ENCODE measurements at places on chromosomes 2 and 18.

DNA sequence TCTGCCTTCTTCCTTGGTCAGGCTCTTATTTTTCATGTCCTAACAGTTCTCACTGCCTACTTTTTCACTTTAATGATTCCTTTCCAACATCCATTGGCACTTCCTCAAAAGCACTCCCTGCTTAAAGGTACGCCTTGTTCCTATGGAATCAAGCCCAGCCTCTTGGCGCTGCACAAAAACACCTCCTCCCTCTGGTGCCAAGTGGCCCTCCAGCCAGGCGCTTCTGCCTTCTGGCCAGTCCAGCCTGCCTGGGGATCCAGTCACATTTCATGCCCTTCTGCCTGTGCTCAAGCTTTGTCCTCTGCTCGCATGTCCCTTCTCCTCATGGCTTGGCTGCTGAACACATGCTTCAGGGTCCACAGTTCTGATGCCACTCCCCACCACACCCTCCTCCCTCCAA is 6.3 kb downstream of the TPRKB start:
- no peak for DNase-seq

GRCh38 chr2:240353086-240353798 is 82.2 kb upstream of the GPC1 start:
- no peak for DNase-seq

DNA sequence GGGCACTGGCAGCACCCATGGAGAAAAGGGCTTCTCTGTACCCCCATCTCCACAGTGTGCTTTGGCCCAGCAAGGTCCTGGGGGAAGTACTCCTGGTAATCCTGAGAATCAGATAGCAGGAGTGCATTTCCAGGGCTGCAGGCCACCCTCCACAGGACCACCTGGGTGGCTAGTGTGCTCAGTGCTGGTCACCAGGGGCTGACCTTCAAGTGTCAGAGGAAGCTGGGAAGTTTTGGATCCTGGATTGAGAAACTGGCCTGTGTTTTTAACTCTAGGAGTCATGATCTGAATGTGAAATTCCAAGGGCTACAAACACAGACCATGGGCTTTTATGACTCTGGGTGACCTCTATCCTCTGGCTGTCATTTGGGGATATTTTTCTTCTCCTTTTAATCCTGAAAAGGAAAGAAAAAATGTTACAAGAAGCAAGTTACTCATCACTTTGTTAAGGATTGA is 9.3 kb downstream of the RHOB start:
- DNase-seq: no peak

- no peak for DNase-seq
Measured at GRCh38 chr2:120986898-120987650, 251.4 kb downstream of the GLI2 start.

DNA sequence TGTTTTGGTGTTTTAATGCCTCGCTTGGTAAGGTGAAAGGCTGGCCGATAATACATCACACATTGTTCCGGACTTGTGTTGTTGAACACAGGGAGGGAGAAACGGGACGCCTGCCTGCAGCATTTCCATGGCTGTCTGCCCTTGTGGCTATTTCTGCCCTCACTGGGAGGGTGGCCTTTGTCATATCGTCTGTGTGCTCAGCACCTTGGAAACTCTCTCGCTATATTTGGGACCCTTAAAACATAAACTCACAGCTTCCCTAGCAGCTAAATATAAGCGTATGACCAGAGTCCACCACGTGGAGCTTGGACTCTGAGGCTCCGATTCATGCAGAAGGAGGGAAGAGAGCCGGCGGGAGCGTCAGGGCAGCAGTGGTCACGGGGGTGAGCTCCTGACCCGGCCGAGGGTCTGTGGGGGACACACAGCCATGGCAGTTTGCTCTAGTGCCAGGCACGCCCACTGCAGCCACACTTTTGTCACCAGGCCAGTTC is 111.7 kb downstream of the SH3BP4 start:
- no peak for DNase-seq

DNA sequence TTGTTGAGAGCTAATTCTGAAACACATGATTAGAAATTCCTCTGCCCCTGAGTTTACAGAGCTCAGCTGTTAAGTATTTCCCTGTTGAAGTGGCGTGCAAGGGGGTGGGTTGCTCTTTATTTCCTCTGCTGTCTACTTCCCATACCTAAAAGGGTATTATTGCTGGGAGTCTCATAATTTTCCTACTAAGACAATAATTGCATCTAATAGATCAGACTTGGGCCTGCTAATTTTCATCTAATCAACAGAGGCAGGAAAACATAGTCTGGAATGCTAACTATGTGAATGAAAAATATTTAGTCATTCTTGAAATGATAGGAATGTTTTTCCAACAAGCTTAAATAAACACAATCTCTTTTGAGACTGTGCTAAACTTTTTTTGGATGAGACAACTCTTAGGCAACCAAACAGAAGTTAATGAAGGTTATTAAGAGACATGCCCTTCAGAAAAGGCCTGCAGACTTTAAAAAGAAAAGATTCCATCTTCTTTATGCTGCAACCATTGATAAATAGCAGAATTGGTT is 111.4 kb downstream of the FEZ2 start:
- DNase-seq: no peak

DNA sequence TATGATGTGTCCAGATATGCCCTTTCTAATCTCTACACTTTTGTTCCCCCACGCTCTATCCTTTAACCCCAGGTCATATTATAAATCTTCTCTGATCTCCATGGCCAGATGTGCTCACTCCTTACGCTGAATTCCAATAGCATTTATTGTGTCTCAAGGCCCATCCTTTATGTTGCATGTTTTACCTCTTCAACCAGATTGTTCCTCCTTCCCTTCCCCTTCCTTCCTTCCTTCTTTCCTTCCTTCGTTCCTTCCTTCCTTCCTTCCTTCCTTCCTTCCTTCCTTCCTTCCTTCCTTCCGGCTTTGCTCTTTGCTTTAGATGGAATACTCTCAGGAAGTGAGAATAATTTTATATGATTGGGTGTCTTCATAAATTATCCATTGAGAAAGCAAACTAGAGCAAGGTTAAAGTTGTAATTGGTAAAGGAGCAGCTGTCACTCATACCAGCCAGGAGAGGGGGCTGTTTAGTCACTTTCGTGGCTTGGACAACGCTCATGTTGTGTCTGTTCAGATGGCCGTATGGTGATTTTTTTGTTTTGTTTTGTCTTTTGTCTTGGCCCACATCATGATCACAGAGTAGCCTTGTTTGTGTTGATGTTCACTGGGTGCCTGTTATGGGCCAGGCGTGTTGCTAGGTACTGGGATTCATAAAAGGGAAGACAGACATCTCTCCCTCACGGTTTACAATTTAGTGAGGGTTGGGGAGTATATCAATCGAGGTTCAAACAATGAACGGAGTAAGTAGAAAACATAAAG is 68.0 kb downstream of the DAW1 start:
- DNase-seq: peak; percentile 3

DNA sequence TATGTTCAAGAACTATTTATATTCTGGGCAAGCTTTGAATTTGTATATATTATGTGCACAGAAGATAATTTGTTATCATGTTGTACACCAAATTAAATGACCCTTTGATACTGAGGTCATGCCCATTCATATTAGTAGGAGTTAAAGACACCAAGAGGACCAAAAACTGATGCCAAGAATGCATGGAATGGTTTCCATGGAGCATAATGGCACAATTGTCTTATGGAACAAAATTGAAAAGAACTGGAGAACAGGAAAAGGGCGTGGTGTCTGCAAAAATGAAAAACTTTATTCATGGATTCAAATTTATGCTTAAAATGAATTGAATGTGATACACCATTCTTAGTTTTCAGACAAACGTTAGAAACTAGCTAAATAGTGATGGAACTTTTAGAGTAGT is 24.1 kb upstream of the RBMS1 start:
- DNase-seq: no peak

GRCh38 chr2:177430411-177430810 is 37.8 kb downstream of the AGPS start:
- DNase-seq: no peak

DNA sequence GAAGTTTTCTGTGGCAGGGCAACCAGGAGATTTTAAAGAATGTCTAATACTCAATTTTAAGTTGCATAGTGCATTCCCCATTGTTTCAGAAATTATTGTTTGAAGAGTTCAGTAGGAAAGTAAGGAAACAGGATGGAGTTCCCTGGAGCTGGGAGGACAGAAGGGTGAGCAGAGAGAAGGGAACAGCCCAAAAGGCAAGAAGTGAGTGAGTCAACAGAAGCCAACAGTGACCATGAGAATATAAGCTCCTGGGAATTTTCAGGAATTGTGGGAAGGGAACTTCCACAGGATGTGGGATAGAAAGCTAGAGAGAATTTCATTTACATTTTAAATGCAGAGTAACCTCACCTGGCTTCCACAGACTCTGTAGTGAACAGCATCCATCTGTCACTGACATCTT is 268.1 kb upstream of the ATP5MC3 start:
- no peak for DNase-seq

DNA sequence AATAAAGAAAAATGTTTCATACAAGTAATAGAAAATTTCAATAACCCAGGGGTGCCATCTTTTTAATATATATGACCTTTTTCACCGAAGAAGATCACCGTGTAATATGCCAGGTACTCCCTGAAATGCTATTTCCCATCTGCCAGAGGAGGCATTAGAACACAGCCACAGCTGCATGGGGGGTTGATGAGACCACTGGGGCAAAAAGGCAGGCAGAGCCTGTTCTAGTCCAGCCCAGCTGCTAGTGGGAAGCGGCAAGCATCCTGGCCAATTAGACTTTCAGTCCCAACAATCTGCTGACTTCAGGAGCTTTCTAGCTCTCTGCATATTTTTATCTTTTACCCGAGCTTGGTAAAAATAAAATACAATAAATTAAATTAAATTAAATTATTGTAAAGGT is 362.6 kb downstream of the RIT2 start:
- DNase-seq: no peak

GRCh38 chr2:15936277-15937104 is 3.9 kb upstream of the MYCN start:
- DNase-seq: no peak

- peak; percentile 4 for DNase-seq
Measured at GRCh38 chr2:158191076-158191895, 89.6 kb downstream of the UPP2 start.

GRCh38 chr2:2507417-2507997 is 176.4 kb upstream of the MYT1L start:
- DNase-seq: no peak

- peak; percentile 35 for DNase-seq
Measured at GRCh38 chr18:76450452-76451395, 44.3 kb downstream of the ZNF516 start.

DNA sequence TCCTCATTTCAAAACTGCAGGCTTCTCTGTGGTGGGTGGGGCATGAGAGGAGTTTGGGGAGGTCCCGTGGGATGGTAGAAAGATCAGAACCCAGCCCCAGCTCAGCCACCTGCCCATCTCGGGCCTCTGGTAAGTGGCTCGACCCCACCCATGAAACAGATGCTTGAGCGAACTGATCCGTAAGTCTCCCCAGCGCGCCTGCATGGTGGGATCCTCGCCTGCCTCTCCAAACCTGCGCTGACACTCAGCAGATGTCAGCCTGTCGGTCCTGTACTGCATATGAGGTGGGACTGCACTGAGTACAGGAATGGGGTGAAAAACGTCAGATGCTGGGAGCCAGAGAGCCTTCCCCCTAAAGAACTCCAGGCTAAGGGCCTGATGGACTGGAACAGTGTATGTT is 15.9 kb upstream of the RPL31 start:
- DNase-seq: no peak

DNA sequence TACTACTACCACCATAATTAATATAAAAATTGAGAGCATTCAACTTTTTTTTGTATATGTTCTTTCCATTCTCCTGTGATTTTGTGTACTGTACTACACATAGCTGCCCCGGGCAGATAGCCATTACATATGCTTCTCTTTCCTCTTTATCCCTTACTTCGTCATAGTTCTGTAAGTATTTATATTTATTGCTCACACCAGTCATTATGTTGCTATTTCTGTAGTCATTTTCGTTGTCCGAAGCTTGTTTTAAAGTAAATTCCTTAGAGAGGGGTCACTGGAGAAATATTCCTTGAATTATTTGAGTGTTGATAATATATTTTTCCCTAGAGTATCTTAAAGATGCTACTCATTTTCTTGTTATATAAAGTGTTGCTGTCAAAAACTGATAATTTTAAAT is 144.0 kb downstream of the CLIP4 start:
- DNase-seq: no peak

DNA sequence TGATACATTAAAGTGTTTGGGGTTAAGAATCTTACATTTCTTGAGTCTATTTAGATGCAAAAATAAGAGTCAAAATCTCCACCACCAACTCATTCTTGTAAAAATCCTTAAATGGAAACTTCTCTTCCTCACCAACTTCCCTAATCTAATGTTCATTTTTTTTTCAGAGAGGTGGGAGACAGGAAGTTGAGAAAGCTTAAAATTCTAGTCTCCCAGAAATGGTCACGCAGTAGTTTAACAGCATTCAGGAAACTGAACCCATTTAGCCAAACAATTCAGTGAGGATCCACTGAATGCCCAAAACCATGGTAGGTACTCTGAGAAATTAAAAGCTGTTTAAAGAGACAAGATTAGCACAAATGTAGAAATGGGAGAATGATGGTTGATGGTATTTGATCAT is 69.0 kb downstream of the TXNL1 start:
- DNase-seq: no peak

GRCh38 chr2:118319271-118319684 is 231.0 kb downstream of the INSIG2 start:
- no peak for DNase-seq

GRCh38 chr2:7725171-7725849 is 808.1 kb downstream of the RNF144A start:
- no peak for DNase-seq

- DNase-seq: no peak
Measured at GRCh38 chr2:126342457-126342856, 313.5 kb upstream of the GYPC start.

DNA sequence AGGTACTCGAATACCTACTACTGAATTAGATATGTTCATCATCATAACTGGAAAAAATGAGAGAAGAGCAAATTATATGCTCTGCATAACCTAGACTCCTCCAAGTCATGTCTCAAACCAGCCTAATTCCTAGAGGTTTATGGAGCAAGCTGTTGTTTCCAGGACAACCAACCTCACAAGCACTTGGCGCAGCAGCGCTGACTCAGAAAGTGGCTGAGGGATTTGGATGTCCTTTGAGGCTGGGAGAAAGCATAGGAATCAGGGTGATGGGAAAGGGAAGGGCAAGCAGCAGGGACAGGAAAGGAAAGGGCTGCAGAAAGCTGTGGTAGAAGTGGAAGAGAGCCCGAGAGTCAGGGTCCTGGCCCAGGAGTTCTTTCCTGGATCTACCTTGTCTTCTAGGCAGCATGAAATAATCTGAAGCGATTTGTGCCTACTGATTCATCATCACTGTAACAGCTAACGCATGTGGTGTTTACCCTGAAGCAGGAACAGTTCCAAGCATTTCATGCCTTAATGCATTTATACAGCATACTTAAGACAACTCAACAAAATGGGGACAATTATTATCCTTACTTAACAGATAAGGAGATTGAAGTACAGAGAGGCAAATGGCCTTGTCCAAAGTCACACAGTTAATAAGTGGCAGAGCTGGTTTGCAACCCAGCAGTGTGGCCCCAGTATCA is 3.7 kb downstream of the PLEK start:
- no peak for DNase-seq

GRCh38 chr18:69220529-69220928 is 180.2 kb upstream of the DOK6 start:
- DNase-seq: no peak

GRCh38 chr2:95269036-95269680 is 5.1 kb upstream of the PROM2 start:
- no peak for DNase-seq

All from activated CD4-positive, alpha-beta T cell treated with anti-CD3 and anti-CD28 coated beads, Interleukin-2, amount 50 U/mL, for 48 hours (primary cell).